ENCODE measurements at places on chromosomes 11 and 22.

- DNase-seq, result no peak
- no peak overlapping the region for H3K27ac ChIP-seq
- no peaks in the 10 kb centered on the region for H3K4me1 ChIP-seq
- no peaks in the 10 kb centered on the region for H3K36me3 ChIP-seq
- H3K4me3 ChIP-seq, result no peak overlapping the region
These were observed 2.3 kb upstream of the PVALB start for GRCh38 chr22:36819112-36819511.

- no peak overlapping the region for H3K4me3 ChIP-seq
- H3K36me3 ChIP-seq, result no peaks in the 10 kb centered on the region
- H3K27ac ChIP-seq, result no peak overlapping the region
- DNase-seq, result no peak
- no peaks in the 10 kb centered on the region for H3K27me3 ChIP-seq
- H3K4me1 ChIP-seq, result no peaks in the 10 kb centered on the region
These were observed 261.6 kb upstream of the SORL1-AS1 start for GRCh38 chr11:121714351-121714750.

GRCh38 chr22:20940186-20940651 lies 23.0 kb downstream of the CRKL start:
- no peak overlapping the region for H3K27ac ChIP-seq
- peaks cover 8% of the 10 kb centered on the region for H3K4me1 ChIP-seq
- peaks cover 3% of the 10 kb centered on the region for H3K36me3 ChIP-seq

DNA sequence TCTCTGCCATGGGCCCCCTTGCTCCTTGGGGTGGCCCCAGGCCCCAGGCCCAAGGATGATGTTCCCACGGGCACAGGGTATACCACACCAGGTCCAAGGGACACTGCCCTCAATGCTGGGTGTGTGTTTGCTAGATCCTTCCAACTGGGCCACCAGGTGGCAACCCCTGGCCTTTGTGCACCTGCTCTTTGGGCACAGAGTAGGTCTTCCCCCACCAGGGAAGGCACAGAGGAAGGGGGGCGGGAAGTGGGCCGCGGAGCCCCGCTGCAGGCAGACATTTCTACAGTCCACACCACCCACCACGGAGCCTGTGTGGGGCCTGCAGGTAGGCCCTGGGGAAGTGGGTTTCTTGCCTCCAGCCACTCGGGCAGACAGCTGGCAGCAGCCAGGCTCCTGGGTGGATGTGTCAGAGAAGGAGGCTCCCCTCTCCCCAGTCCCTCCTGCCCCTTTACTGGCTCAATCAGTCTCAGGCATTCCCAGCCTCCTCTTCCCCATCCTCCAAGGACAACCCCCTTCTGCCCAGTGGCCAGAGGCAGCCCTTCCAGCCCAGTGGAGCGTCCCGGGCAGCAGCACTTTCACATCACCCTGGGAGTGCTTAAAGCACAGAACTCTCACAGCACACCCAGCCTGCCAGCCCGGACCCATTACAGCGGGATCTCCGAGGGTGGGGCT lies 21.6 kb downstream of the MAFF start:
- H3K4me3 ChIP-seq, result no peak overlapping the region
- no peak overlapping the region for H3K27ac ChIP-seq
- no peaks in the 10 kb centered on the region for H3K4me1 ChIP-seq
- H3K27me3 ChIP-seq, result no peaks in the 10 kb centered on the region

DNA sequence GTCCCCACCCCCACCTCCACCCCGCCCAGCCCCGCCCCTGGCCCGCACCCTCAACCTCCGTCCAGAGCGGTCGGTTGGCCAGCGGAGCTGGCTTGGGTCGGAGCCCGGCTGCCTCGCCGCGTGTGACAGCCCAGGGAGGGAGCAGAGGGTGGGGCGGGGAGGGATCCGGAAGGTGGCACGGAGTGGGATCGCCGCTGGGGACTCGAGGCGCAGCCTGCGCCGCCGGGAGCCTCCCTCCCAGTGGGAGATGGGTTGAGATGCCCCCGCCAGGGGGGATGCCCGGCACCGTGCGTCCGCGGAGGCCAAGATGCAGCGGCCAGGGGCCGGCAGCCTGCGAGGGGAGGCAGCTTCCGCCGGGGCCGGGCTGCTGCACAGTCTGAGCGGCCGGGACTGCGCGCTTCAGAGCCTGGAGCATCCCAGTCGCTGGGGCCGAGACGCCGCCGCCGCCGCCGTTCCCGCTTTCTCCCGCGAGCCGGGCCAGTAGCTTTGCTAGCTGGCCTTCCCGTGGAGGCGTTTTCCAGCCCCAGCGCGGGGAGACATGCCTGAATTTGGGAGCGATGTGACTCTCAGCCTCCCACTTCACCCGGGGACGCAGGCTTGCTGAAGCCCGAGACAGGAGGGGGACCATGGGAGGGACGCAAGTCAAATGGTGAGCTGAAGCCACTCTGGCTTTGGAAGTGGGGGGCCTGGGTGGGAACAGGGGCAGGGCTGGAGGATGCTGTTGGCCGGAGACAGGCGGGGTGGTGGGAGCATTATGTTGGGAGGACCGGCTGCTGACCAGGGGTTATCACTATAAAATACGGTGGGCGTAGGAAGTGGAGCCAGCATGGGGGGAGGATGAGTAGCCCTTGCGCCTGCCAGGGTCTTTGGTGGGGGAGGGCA lies 40.2 kb downstream of the DIXDC1 start:
- H3K4me3 ChIP-seq, result peak overlapping the region; percentile 68
- peak overlapping the region; percentile 76 for H3K27ac ChIP-seq
- H3K27me3 ChIP-seq, result no peaks in the 10 kb centered on the region
- peak; percentile 81 for DNase-seq
- H3K4me1 ChIP-seq, result peaks cover 4% of the 10 kb centered on the region

DNA sequence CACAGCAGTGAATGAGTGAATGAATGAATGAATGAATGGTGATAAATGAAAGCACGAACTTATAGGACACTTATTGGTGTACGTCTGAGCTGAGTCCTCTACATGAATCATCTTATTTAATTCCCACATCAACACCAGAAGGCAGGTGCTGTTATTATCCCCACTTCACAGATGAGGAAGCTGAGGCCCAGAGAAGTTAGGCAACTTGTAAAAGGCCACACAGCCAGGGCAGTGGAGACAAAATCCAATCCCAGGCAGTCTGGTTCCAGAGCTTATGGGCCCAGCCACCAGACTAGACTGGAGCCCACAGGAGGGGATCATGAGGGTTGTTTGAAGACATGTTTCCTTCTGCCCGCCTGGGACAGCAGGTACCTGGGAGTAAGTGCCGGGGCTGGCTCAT lies 364.0 kb downstream of the MN1 start:
- no peaks in the 10 kb centered on the region for H3K36me3 ChIP-seq
- H3K4me1 ChIP-seq, result no peaks in the 10 kb centered on the region
- H3K27me3 ChIP-seq, result no peaks in the 10 kb centered on the region

GRCh38 chr11:8408151-8408941 lies 144.7 kb upstream of the LMO1 start:
- H3K36me3 ChIP-seq, result no peaks in the 10 kb centered on the region
- H3K4me1 ChIP-seq, result no peaks in the 10 kb centered on the region
- no peak overlapping the region for H3K27ac ChIP-seq
- H3K4me3 ChIP-seq, result no peak overlapping the region
- H3K27me3 ChIP-seq, result no peaks in the 10 kb centered on the region

DNA sequence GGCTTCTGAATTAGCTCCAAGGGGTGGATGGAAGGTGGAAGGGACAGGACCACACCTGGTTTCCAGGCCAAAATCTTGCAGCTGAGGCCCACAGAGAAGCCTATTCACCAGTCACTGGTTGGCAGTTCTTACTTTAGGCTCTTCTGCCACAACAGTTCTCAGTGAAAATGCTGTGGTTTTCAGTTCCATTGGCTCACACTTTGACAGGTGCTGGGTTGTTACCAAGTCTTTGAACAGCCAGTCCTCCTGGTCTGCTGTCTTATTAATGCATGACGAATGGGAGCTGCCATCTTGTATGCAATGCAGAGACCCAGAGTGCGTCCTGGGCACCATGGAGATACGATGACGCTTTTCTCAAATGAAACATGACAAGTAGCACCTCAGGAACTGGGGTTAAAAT lies 232.0 kb upstream of the ZBED5 start:
- H3K4me3 ChIP-seq, result no peak overlapping the region
- no peak for DNase-seq
- no peaks in the 10 kb centered on the region for H3K27me3 ChIP-seq
- no peaks in the 10 kb centered on the region for H3K4me1 ChIP-seq
- no peak overlapping the region for H3K27ac ChIP-seq

DNA sequence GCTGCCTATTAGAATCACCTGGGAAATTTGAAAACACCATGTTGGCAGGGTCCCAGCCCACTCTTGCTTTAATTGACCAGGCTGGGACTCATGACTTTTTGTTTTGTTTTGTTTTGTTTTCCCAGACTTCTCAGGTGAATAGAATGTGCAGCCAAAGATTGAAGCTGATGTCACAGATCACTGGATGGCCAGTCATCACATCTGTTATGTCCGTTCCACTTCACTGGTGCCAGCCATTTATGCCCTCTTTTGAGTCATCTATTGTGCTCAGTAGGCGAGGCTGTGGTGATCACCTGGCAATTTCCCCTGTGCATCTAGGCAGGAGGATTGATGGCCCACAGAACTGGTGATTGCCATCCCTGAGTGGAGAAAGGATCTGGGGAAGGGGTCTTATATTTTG lies 297.3 kb downstream of the INSC start:
- H3K4me1 ChIP-seq, result no peaks in the 10 kb centered on the region
- no peak overlapping the region for H3K4me3 ChIP-seq
- H3K27ac ChIP-seq, result no peak overlapping the region
- DNase-seq, result no peak
- H3K36me3 ChIP-seq, result no peaks in the 10 kb centered on the region

DNA sequence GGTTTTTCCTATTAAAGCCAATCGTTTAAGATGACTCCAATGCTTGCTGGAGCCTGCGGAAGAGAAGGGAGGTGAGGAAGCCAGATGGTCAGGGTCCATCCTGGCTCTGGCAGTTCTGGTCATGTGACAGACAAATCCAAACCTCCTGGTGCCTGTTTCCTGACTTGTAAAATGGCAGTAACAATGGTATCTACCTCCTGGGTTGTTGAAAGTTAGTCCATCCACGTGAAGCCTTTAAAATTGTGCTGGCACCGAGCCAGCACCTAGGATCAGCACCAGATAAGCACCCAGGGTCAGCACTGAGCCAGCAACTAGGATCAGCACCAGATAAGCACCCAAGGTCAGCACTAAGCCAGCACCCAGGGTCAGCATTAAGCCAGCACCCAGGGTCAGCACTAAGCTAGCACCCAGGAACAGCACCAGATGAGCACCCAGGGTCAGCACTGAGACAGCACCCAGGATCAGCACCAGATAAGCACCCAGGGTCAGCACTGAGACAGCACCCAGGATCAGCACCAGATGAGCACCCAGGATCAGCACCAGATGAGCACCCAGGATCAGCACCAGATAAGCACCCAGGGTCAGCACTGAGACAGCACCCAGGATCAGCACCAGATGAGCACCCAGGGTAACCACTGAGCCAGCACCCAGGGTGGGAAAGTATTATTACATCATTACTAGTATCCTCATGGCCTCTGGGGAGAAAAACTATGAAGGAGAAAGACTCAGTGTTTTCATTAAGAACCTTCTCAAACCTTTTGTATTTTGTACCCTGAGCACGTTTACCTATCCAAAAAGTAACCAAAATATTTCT lies 17.2 kb downstream of the KIAA0930 start:
- DNase-seq, result peak; percentile 42
- H3K36me3 ChIP-seq, result no peaks in the 10 kb centered on the region
- no peaks in the 10 kb centered on the region for H3K27me3 ChIP-seq
- no peak overlapping the region for H3K27ac ChIP-seq

DNA sequence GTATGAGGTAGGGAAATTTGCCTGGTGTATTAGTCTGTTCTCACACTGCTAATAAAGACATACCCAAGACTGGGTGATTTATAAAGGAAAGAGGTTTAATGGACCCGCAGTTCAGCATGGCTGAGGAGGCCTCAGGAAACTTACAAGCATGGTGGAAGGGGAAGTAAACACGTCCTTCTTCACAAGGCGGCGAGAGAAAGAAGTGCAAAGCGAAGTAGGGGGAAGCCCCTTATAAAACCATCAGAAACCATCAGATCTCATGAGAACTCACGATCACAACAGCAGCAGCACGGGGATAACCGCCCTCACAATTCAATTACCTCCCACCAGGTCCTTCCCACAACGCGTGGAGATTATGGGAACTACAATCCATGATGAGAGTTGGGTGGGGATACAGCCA lies 12.0 kb upstream of the RFPL2 start:
- no peaks in the 10 kb centered on the region for H3K4me1 ChIP-seq
- H3K27me3 ChIP-seq, result no peaks in the 10 kb centered on the region
- no peak overlapping the region for H3K27ac ChIP-seq
- H3K4me3 ChIP-seq, result no peak overlapping the region
- DNase-seq, result no peak

- H3K27ac ChIP-seq, result peak overlapping the region; percentile 93
- no peak for DNase-seq
- no peaks in the 10 kb centered on the region for H3K36me3 ChIP-seq
- peaks cover 2% of the 10 kb centered on the region for H3K4me1 ChIP-seq
These were observed 789 bp upstream of the POLA2 start for GRCh38 chr11:65260756-65261590.

DNA sequence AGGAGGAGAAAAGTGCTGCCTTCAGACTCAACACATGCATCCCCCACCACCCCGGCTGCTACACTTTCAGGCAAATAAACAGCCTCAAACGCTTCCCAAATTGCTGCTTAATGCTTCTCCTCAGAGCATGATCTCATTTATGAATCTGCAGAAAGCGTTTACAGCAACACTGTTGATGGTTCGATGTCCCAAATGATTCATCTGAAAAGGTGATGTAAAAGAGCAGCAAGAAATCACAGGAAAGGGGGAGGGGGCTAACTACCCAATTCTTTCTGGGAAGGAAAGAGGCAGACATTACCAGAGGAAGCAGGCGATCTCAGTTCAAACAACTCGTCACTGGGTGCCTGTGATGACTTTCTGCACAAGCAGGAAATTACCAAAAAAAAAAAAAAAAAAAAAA lies 119.6 kb downstream of the TENM4 start:
- no peak for DNase-seq
- no peaks in the 10 kb centered on the region for H3K27me3 ChIP-seq
- H3K4me1 ChIP-seq, result no peaks in the 10 kb centered on the region
- H3K4me3 ChIP-seq, result no peak overlapping the region
- no peaks in the 10 kb centered on the region for H3K36me3 ChIP-seq

GRCh38 chr11:131609337-131609736 lies 238.9 kb downstream of the NTM start:
- no peak overlapping the region for H3K27ac ChIP-seq
- H3K27me3 ChIP-seq, result no peaks in the 10 kb centered on the region
- no peak for DNase-seq

GRCh38 chr11:122853971-122854446 lies 15.7 kb downstream of the CRTAM start:
- no peak overlapping the region for H3K27ac ChIP-seq
- H3K36me3 ChIP-seq, result no peaks in the 10 kb centered on the region
- H3K27me3 ChIP-seq, result no peaks in the 10 kb centered on the region
- no peak for DNase-seq
- no peaks in the 10 kb centered on the region for H3K4me1 ChIP-seq

- no peaks in the 10 kb centered on the region for H3K27me3 ChIP-seq
- H3K4me3 ChIP-seq, result no peak overlapping the region
- H3K27ac ChIP-seq, result no peak overlapping the region
These were observed 11.4 kb downstream of the TUBA8 start for GRCh38 chr22:18121954-18122554.

DNA sequence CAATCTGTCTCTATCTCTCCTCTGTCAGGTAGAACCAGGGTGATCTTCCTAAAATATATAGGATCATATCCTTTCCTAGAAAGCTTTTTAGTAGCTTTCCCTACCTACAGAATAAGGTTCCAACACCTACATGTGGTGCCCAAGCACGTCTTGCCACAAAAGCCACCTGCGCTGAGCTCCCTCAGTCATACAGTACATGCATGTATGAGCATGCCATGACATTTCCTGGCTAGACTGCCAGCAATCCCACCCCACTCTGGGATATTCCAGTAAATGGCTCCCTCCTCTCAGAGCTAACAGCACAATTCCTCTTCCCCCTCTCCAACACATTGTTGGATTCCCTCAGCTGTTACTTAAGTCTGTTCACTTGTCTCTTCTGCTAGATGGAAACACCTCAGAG lies 398.0 kb downstream of the TENM4 start:
- no peak overlapping the region for H3K27ac ChIP-seq
- H3K4me3 ChIP-seq, result no peak overlapping the region
- H3K4me1 ChIP-seq, result no peaks in the 10 kb centered on the region
- no peaks in the 10 kb centered on the region for H3K36me3 ChIP-seq
